ENCODE measurements at places on chromosomes 5 and 9. TPM values are rescaled to one million over a fixed set of nuclear protein-coding genes. Genes with fewer than 3 reads are reported as not detected.

The IL31RA gene
- not detected for total RNA-seq

The GTF2H2 gene
- 8.2 TPM for total RNA-seq

The INSL6 gene
- total RNA-seq = not detected

The PLPPR1 gene
- not detected for total RNA-seq

The FRMD3 gene
- 34.3 TPM for total RNA-seq

The LARP1 gene
- 122 TPM for total RNA-seq

- DNase-seq = no peak
Observed at GRCh38 chr9:32942755-32943460, 58.5 kb downstream of the APTX start.

DNA sequence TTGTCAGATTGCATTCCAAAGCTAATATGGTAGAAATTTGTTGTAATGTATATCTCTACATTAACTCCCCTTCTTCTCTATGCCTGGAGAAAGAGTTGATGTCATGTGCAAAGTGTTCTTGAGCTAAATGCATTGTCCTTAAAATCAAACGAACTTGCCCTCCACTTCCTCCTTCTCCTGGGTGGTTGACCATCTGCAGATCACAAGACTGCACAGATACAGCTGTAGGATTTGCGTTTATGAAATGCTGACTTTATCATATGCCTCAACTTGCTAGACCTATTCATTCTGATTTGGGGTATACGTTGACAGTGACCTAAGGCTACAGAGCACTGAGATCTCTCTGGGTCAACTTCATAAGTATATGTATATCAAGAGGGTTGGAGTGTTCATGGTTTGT is 8.3 kb downstream of the TRIM32 start:
- DNase-seq = no peak

DNA sequence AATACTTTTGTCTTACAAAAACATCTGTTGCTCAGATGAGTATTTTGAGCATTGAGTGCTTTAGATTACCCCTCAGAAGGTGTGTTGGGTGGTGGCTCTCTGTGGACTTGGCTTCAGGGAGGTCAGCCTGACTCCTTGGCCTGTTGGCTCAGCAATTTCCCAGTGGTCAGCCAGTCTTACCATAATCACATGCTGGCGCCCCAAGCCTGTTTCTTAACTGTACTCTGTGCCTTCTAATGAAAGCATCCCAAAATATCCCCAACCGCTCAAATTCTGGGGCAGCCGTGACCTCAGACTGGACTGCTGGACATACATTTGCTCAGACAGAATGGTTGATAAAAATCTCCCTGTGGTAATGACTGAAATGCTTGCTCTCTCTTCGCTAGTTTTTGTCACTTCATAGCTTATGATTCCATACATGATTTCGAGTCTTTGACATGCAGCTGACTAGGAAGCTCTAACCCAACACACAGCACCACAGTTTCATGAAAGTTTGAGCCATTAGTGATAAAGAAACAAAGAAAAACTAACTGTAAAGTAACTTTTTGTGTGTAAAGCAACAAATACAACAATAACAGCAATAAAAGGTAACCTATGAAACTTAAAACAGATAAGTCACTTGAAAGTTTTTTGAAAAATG is 562.2 kb upstream of the MEF2C start:
- no peak for DNase-seq
